Esophagus squamous epithelium (tissue), 5 donors: ENCODE measurements at places on chromosomes 3 and 15.
A peak's percentile ranks its signal among the peaks of the same experiment; 100 is the strongest.

- H3K4me3 ChIP-seq: no peak overlapping the region
These were observed 240.8 kb downstream of the NFKBIZ start for GRCh38 chr3:102089904-102090720.

DNA sequence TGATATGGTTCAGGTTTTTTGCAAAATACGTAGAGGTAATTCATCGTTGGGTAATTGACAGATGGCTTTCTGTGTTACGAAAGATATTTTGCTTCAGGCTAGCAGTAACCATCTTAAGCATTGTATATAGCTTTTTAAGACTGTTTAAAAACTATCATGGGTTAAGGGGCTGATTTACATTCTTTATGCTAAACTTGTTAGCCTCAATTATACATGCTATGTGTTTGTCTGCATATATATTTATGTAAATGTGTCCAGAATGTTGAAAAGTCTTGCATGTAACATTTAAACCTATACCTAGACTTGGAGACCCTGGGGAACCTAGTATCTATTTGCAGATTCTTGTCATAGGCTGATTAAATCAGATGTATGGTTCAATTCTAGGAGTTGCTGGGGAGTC, 11.1 kb upstream of the P2RY14 start:
- peaks cover 6% of the 10 kb centered on the region for H3K4me1 ChIP-seq
- H3K4me3 ChIP-seq: no peak overlapping the region
- H3K27me3 ChIP-seq: no peaks in the 10 kb centered on the region
- H3K36me3 ChIP-seq: peaks cover 16% of the 10 kb centered on the region

- no peaks in the 10 kb centered on the region for H3K27me3 ChIP-seq
- H3K4me3 ChIP-seq: no peak overlapping the region
- DNase-seq: no peak
- no peak overlapping the region for H3K27ac ChIP-seq
- peaks cover 67% of the 10 kb centered on the region for H3K4me1 ChIP-seq
These were observed 403.5 kb downstream of the SHQ1 start for GRCh38 chr3:72444656-72445223.

DNA sequence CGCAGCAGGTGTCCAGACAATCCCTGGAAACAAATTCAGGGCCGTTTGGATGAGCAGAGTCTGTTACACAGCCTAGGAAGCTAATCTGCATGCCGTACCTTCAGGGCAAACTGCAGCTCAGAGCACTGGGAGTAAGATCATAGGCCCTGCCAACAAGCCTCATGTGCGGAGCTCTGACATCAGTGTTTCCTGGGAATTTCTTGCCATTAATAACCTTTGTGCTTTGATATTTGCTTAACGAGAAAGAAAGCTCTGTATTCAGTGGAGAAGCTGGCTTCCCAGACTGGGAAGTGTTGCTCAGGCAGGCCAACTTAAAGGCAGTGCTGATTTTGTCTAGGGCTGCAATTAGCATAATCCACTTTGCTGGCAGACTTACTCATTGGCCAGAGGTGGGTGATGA, 116.1 kb upstream of the KLHL25 start:
- no peak for DNase-seq
- no peaks in the 10 kb centered on the region for H3K4me1 ChIP-seq
- no peaks in the 10 kb centered on the region for H3K27me3 ChIP-seq
- no peak overlapping the region for H3K4me3 ChIP-seq
- H3K27ac ChIP-seq: no peak overlapping the region

DNA sequence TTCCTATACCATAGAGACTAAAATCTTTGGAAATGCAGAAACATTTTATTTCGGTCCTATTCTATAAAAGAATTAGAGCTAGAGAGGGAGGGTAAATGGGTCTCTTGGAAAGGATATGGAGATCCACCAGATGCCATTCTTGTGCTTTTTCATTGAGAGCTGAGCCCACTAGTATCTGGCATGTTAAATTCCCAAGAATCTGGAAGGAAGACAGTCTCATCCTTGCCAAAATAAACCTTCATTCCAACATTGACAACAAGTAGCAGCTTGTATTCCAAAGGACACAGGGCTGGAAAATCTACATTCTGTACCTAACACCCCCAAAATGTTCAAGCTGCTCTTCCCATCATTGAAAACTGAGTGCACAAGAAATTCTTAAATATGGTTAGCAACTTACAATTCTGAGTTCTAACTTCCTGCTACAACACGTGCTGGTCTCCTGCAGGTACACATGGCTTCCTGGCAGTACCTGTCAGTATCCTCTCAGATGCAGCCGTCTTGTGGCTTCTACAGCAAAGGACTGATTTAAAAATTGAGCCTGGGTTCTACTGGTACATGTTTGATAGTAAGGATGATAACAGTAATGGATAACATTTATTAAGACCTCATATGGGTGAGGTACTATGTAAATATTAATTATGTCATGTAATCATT, 348.1 kb downstream of the SV2B start:
- H3K4me1 ChIP-seq: no peaks in the 10 kb centered on the region
- H3K27me3 ChIP-seq: no peaks in the 10 kb centered on the region
- no peak overlapping the region for H3K4me3 ChIP-seq
- no peak overlapping the region for H3K27ac ChIP-seq
- no peaks in the 10 kb centered on the region for H3K36me3 ChIP-seq

DNA sequence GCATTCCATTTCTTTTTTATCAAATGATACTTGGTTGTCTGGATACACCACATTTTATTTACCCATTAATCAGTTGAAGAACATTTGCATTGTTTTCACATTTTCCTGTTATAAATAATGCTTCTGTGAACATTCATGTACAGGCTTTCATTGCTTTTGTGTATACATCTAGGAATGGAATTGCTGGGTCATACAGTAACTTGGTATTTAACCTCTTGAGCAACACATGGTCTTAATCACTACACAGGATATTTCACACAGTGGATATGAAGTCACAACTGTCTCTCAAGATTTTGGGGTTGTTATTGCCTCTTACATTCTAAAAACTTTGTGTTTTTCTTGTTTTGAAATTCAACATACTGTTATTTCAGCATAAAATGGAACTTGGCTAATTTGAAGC, 48.2 kb downstream of the C3orf85 start:
- H3K27ac ChIP-seq: no peak overlapping the region
- H3K4me1 ChIP-seq: no peaks in the 10 kb centered on the region
- H3K4me3 ChIP-seq: no peak overlapping the region
- H3K36me3 ChIP-seq: no peaks in the 10 kb centered on the region

DNA sequence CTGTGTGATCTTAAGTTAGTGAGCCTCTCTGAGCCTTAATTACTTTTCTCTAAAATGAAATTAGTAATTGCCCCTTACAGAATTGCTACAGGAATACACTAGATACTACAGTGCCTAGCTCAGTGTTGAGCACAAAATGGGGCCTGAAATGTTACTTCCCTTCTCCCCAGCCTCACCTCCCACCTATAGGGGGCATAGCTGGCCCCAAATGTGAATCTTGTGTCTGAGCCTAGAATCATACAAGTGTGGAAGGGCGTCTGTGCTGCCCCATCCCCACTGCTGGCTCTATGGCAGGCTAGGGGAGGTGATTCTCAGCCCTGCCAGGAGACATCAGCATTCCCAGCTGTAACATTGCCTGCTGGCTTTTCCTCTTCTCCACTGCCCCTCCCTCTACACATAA, 42.7 kb downstream of the IFT122 start:
- H3K36me3 ChIP-seq: no peaks in the 10 kb centered on the region
- no peaks in the 10 kb centered on the region for H3K27me3 ChIP-seq
- H3K27ac ChIP-seq: peak overlapping the region; percentile 79

DNA sequence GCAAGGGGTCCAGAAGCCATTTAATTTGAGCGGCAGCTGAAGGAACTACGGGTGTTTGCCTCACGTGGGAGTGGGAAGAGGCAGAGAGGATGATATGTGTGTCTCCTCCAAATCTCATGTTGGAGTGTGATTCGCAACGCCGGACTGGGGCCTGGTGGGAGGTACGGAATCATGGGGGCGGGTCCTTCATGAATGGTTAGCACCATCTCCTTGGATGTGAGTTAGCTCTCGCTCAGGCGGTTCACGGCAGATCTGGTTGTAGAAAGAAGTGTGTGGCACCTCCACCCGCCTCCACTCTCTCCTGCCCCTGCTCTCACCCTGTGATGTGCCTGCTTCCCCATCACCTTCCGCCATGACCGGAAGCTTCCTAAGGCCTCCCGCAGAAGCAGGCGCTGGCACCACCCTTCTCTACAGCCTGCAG, 25.4 kb downstream of the XXYLT1 start:
- DNase-seq: no peak
- H3K27ac ChIP-seq: no peak overlapping the region
- no peaks in the 10 kb centered on the region for H3K27me3 ChIP-seq
- peaks cover 23% of the 10 kb centered on the region for H3K36me3 ChIP-seq
- H3K4me1 ChIP-seq: no peaks in the 10 kb centered on the region

- no peak for DNase-seq
- H3K4me1 ChIP-seq: no peaks in the 10 kb centered on the region
- H3K27ac ChIP-seq: no peak overlapping the region
- no peaks in the 10 kb centered on the region for H3K36me3 ChIP-seq
- no peak overlapping the region for H3K4me3 ChIP-seq
- H3K27me3 ChIP-seq: no peaks in the 10 kb centered on the region
These were observed 62.3 kb downstream of the CPNE4 start for GRCh38 chr3:131972550-131972949.

DNA sequence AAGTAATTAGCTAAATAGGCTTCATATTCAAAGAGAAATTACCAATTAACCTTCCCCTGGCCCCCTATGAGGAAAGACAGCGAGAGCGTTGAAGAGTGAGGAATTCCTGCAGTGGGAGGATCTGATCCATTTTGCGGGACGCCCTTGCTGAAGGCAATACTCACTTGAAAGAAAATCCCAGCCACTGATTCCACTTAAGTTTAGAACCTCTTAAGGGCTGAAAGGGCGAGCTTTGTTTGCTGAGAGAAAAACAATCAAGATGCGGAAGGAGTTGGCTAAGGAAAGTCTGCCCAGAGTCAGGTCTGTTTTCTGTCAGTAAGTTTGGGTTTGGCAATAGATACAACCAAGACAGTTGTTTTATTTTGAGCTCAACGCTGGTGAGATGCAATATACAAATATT, 102.8 kb upstream of the GBE1 start:
- H3K4me3 ChIP-seq: no peak overlapping the region
- no peak overlapping the region for H3K27ac ChIP-seq
- no peak for DNase-seq
- no peaks in the 10 kb centered on the region for H3K27me3 ChIP-seq

- peaks cover 2% of the 10 kb centered on the region for H3K36me3 ChIP-seq
- peaks cover 12% of the 10 kb centered on the region for H3K4me1 ChIP-seq
- no peak overlapping the region for H3K4me3 ChIP-seq
- DNase-seq: no peak
These were observed 43.2 kb upstream of the ACKR4 start for GRCh38 chr3:132553826-132554225.

DNA sequence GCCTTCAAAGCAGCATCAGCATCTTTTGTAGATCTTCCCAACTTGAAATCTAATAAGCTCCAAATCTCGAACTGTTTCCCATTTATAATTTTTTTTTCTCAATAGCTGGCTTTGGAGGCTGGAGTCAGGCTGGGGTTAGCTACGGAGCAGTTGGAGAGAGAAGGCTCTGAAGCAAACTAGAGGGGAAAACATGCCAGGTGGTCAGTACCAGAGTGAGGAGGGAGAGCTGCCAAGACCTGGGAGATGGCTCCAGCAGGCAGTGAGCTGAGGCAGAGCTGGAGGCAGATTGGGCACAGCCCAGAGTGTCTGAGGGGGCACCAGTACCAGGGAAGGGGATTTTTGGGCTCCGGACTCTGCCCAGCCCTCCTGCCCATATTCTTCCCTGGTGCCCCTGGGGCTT, 311.2 kb downstream of the RPLP1 start:
- H3K27ac ChIP-seq: no peak overlapping the region
- no peaks in the 10 kb centered on the region for H3K4me1 ChIP-seq
- no peaks in the 10 kb centered on the region for H3K27me3 ChIP-seq
- H3K36me3 ChIP-seq: no peaks in the 10 kb centered on the region
- H3K4me3 ChIP-seq: no peak overlapping the region

- no peak overlapping the region for H3K27ac ChIP-seq
- no peaks in the 10 kb centered on the region for H3K36me3 ChIP-seq
- DNase-seq: no peak
- no peaks in the 10 kb centered on the region for H3K27me3 ChIP-seq
- no peak overlapping the region for H3K4me3 ChIP-seq
These were observed 422.2 kb upstream of the ADAMTS9 start for GRCh38 chr3:65109966-65110500.

DNA sequence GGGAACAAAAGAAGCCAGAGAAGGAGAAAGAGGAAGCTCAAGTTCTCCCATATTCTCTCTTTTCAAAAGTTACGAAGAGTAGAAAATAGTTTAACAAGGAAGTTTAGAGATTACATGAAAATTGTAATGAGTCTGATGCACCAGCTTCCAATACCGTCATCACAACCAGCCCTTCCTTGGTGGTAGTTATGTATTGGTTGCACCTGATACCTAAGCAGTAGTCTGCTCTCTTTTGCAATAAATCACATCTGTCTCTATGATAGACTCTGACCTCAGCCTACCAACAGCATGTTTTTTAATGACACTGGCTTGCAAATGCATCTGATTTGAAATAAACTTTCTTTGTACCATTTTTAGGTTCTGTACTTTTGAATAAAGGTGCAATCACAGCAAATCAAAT, 575.8 kb downstream of the FHIT start:
- no peaks in the 10 kb centered on the region for H3K36me3 ChIP-seq
- DNase-seq: no peak
- no peaks in the 10 kb centered on the region for H3K4me1 ChIP-seq
- H3K4me3 ChIP-seq: no peak overlapping the region

GRCh38 chr15:87527416-87527815, 729.1 kb downstream of the NTRK3 start:
- H3K36me3 ChIP-seq: no peaks in the 10 kb centered on the region
- H3K27ac ChIP-seq: no peak overlapping the region
- no peaks in the 10 kb centered on the region for H3K27me3 ChIP-seq
- no peak overlapping the region for H3K4me3 ChIP-seq
- no peaks in the 10 kb centered on the region for H3K4me1 ChIP-seq

DNA sequence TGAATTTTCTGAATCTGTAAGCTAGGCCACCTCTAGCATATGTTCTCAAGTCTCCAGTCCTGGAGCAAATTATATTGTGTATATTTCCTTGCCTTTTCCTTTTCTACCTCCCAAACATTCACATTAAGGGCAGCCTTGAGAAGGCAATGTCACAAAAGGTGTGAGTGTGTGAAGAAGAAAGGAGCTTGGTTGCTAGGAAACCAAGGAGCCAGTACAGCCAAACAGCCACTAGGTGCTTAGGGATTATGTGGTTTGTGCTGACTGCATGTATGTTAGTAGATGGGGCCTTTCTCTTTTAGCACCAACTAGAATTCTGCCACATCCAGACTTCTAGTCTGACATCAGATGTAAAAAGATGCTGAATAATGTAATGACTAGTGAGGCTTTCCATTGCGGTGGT, 118.8 kb upstream of the DAZL start:
- no peak overlapping the region for H3K27ac ChIP-seq
- H3K4me1 ChIP-seq: no peaks in the 10 kb centered on the region

- H3K27ac ChIP-seq: no peak overlapping the region
- H3K27me3 ChIP-seq: peaks cover 11% of the 10 kb centered on the region
- no peaks in the 10 kb centered on the region for H3K4me1 ChIP-seq
These were observed 8.1 kb downstream of the PGBD4 start for GRCh38 chr15:34109797-34110663.
